ENCODE measurements at places on chromosomes 3 and 15.

DNA sequence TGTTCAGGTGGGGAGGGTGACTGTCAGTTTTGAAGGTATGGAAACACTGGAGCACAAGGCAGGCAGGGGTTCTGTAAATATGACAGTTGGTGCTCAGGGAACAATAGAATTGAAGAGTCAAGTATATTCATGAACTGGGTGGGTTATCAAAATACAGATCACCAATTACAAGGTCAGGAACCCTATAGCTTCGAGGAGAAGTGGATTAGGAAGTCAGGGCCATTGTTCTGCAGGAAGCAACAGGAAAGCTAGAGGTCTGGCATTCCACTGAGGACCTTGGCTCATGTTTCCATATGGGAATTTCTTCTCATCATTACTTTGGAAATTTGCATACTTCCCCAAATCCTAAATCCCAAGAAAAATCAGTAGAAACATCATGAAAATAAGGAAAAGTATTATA is 125.9 kb downstream of the MYRIP start:
- DNase-seq = no peak

DNA sequence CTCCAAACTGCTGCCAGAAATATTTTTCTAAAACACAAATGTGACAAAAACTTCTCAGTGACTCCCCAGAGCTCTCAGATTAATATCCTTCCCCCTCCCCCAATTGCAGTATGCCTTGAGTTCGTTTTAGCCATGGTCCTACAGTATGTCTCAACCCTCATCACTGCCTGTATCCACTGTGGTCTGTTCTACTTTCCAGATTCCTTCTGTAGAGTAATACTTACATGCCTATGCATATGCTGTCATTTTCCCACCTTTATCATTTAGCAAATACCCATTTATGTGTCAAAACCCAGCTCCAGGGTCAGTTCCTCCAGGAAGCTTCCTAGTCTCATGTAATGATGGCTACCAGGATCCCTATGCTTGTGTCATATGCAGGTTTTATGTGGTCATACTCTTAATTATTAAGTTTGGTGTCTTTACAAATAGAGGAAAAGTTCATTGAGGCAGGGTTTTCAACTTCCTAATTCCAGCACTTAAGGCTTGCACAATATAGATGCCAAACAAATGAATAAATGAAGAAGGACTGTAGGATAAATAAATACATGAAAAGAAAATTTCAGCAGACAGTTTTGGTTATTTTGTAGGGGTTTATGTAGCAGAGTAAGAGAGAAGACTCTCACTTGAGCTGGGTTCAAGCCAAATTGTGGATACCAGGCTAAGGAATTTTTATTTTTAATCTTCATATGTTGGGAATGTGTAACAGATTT is 170.8 kb downstream of the ALCAM start:
- DNase-seq = no peak

DNA sequence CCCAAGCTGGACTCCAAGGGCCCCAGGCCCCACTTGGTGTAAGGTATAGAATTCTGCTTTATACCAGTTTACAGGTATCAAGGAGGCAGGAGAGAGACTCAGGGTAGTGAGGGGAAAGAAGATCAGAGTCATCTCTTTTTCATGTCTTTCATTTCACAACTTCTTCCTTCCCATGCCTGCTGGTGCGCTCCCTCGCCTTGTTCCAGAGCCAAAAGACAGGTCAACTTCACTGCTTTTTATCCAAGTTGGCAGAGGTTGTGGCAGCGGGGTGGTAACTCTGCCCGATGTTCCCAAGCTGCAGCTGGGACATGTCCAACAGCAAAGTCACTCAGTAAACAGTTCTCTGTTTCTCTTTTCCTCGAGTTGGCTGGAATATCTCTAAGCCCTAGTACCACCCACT is 86.3 kb upstream of the TCF12 start:
- DNase-seq = no peak

DNA sequence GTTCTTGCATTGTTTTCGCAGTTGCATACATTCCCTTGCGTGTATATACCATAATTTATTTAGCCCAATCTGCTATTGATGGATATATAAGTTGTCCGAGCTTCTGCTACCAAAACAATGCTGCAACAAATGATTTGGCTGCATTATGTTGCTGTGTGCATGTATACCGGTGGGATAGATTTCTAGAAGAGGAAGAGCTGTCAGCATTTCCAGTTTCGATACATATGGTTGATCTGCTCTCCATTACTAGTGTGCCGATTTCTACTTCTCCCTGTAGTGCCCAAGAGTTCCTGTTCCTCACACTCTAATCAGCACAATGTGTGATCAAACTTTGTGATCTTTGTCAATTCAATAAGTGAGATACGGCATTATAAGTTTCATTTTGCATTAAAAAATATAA is 92.8 kb upstream of the NMNAT3 start:
- no peak for DNase-seq

DNA sequence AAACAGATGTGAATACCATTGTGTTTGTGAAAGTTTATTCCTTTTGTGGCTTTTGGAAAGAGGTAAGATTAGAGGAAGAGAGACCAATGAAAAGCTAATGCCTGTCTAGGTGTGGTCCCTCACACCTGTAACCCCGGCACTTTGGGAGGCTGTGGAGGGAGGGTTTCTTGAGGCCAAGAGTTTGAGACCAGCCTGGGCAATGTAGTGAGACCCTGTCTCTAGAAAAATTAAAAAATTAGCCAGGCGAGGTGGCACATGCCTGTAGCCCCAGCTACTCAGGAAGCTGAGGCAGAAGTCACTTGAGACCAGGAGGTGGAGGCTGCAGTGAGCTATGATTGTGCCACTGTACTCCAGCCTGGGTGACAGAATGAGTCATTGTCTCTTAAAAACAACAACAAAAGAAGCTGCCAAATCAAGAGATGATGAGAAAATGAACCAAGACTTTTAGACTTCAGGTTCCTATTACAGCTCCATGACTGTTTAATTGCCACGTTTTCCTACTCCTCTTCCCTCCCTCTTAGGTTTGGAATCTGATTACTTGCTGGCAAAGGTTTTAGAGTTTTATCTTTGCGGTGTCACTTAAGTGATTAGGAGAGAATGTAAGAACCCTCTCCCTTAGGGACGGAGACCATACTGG is 68.7 kb downstream of the CGNL1 start:
- no peak for DNase-seq

DNA sequence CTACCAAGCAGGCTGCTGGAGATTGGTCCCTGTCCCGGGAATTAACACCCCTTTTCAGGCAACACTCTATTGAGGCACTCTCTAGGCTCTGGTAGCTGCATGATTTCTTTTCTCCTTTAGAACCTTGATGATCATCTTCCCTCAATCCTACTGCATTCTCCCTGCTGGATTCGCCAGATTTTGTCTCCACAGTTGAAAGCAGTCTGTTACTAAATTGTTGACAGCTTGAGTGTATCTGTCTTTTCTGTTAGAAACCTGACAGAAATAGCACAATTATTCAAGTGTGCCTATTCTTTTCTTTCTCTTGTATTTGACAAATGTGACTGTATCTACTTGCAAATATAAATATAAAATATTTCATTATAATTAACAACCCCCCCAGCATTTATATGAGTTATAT is 830.8 kb upstream of the CADM2 start:
- DNase-seq = no peak

- peak; percentile 39 for DNase-seq
Measured at GRCh38 chr3:184361532-184361931, at the start of the genes CLCN2 and POLR2H. Gene CLCN2, minus strand, starts transcription at chr3:184361605. Its CDS starts 126 bp downstream, at chr3:184361479. Gene POLR2H, plus strand, starts transcription at chr3:184361710. Its CDS starts 1,783 bp downstream, at chr3:184363493.

- no peak for DNase-seq
Measured at GRCh38 chr3:134820994-134821393, 25.9 kb downstream of the EPHB1 start.

- DNase-seq = no peak
Measured at GRCh38 chr3:113499081-113499480, 15.9 kb downstream of the SPICE1 start.
